ENCODE measurements at places on chromosomes 6 and 20.
A peak's percentile ranks its signal among the peaks of the same experiment; 100 is the strongest.

DNA sequence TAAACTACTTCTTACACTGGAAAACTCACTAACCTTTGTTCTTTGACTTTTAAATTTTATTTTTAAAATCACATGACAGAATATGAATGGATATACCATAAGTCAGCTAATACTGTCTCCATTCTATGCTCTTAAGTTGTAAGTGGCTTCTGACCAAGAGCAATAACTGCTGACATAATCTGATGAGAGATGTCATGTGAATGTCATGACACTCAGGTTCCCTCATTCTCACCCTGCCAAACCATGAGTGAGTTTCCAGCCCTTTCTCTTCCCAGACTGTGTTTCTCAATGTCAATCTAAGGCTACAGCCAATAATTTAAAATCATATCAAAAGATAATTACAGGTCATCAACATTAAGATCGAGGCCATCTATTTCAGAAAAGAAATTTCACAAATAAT is 39.7 kb downstream of the KIF16B start:
- no peak for DNase-seq

- DNase-seq: no peak
Observed at GRCh38 chr6:155519176-155519738, 63.6 kb upstream of the NOX3 start.

DNA sequence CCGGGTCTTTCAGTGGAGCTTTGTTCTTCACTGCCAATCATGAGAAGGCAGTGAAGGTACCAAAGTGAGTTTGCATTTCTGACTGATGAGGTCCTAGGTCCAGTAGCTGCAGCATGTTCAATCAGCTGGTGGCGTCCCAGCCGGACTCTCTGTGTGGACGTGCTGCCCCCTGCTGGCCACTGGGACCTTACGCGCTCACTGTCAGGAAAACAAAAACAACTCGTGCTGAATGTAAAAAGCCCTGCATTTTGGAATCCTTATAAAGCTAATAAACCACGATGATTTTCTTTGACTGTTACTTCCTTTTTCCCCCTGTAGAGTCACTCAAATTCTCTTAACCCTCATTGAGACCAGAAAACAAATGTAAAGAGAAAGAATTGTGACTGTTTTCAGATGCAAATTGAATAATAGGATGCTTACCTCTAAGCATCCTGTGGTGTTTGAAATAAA is 4.9 kb upstream of the CD24 start:
- peak; percentile 83 for DNase-seq

GRCh38 chr6:136979206-136979605 is 57.1 kb downstream of the SLC35D3 start:
- no peak for DNase-seq

- DNase-seq: no peak
Observed at GRCh38 chr20:829551-829950, 4.0 kb upstream of the FAM110A start.

GRCh38 chr6:110682460-110682853 is 132.8 kb downstream of the CDK19 start:
- DNase-seq: no peak

GRCh38 chr6:70072540-70073179 is 206.3 kb downstream of the COL19A1 start:
- DNase-seq: no peak

GRCh38 chr6:11271228-11272020 is 39.0 kb upstream of the NEDD9 start:
- no peak for DNase-seq

- no peak for DNase-seq
Observed at GRCh38 chr6:161360520-161360919, 86.7 kb upstream of the AGPAT4 start.

GRCh38 chr20:51525241-51526105 is 17.0 kb downstream of the NFATC2 start:
- DNase-seq: no peak

DNA sequence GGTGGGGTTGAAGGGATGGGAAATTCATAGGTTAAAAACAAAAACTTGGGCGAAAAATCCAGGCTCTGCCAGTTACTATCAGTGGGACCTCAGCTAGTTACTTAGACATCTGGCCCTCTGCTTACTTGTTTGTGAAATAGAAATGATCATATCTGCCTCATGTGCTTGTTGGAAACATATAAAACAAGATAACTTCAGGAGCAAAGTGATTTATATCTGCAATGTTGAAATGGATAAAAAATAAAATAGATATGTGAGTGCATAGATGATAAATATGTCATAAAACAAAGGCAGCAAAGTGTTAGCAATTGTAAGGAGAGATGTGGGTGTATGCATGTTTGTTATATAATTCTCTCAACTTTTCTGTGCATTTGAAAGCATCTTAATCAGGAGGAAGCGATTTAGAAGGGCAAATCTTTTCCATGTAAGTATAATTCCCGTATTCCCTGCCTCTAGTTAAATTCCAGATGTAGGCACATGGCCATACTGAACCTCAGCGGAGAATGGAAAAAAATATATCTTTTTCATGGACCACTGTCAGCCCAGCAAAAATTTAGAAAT is 579.0 kb upstream of the FLRT3 start:
- DNase-seq: no peak

DNA sequence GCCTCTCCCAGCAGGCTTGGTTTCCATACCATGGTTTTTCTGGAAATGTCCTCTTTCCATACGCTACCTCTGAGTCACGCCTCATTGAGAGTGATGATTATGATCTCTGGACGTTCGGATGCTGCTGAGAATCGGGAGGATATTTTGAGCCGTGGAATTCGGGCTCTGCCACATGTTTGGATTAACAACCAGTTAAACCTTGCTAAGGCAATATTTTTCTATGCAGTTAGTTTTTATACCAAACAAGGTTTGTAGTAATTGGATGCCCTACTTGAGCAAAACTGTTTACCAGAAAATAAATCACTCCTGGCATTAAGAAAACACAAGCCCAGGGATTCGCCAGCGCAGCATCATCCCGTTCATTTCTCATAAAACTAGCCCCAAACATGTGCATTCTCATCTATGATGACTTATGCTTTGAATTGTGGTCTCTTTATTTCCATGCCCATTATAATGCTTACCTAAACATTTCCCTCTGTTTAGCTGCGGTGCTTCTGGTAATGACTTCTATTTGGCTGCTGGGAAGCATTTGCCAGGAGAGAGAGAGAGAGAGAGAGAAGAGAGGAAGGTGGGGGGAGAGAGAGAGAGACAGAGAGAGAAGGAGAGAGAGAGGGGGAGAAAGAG is 198.9 kb downstream of the CLIC5 start:
- DNase-seq: no peak

- DNase-seq: no peak
Observed at GRCh38 chr6:143397227-143398222, 53.0 kb downstream of the ADAT2 start.

All from activated CD4-positive, CD25-positive, alpha-beta regulatory T cell treated with anti-CD3 and anti-CD28 coated beads, Interleukin-2, amount 50 U/mL, for 72 hours (primary cell).